ENCODE measurements at places on chromosomes 16 and 17.

DNA sequence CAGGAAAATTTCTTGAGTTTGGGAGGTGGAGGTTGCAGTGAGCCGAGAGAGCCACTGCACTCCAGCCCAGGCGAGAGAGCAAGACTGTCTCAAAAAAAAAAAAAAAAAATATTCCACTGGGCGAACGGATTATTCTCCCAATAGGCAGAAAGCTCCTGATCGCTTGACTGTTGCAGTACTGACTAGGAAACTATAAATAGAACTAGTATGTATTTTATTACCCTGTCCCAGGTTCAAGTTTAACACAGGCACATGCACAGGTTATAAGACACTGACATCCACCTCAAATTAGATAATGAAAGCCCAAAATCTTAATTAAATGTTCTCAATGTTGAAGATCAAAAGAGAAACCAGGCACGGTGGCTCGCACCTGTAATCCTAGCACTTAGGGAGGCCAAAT lies 11.5 kb downstream of the PARN start:
- DNase-seq = no peak

DNA sequence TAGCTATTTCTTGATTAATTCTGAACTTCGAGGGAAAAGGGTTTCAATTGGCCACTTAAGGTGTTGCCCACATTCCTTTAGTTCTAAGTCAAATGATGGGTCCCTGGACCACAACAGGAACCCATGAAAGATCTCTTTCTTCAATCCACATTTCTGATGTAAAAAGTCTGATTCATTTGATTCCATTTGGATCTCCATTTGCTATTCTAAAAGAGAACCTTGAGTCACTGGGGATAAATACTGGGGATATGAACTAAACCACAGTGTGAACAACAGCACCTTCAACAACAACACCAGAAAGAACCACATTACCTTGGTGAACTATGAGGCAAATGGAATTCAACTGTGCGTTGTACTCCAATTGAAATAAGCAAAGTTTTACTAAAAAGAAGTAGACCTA lies 108.9 kb upstream of the IRX5 start:
- DNase-seq = no peak

DNA sequence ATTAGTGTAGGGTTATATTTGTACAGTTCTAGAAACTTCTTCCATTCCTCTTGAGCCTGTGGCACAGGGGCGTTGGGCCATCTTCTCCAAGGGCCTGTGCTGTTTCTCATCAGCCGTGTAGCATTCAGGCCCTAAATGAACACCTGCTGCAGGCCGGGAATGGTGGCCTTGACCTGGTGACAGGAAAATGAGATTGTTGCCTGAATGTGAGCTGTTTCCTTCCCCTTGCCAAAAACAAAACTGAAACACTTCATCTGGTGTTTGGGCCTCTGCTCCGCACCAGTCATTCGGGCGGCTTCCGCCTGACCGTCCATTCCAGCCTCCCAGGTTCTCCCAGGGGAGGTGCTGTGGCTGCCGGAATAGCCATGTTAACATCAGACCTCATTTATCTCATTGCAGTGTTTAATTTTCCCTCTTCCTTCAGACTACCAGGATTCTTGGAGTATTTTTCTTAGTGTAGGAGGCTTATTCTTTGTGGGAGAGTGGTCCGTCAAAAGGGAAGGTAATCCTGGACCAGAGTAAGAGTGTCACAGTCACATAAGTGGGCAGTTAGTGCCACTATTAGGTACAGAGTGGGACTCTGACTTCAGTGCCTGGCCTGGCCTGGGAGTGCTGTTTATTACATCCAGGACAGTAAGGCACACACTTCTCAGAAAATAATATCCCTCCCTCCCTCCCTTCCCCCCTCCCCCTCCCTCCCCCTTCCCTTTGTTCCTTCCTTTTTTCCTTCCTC lies 61.9 kb downstream of the WWP2 start:
- DNase-seq = peak; percentile 84

GRCh38 chr17:41496803-41497484 lies 7.2 kb upstream of the KRT36 start:
- peak; percentile 61 for DNase-seq

DNA sequence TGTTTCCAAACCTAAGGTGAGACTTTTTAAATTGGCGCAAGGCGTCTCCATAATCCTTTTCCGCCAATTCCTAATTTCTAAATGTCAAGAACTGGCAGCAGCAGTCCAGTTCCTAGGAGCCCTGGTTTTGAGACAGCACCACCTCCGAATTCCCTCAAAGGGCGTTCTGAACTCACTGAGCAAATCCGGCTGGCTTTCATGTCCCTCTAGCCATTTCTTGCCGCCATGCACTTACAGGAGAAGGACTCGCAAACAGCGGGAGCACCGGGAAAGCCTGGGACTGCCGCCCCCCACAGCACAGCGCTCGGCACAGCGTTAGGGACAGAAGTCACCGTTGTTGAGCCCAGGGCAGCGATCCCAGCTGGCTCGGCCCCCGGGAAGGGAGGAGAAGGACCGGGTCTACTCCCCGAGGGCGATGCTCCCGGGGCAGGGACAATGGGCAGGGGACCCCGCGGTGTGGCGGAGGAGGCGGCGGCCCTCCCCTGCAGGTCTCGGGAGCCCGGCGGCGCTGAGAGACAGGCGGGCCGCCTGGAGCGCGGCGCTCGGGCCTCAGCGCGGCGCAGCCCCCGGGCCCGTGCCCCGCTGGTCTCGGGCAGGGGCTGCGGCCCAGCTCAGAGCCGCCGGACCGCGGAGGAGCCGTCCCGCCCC lies 545 bp downstream of the ARHGAP17 start:
- DNase-seq = peak; percentile 18

DNA sequence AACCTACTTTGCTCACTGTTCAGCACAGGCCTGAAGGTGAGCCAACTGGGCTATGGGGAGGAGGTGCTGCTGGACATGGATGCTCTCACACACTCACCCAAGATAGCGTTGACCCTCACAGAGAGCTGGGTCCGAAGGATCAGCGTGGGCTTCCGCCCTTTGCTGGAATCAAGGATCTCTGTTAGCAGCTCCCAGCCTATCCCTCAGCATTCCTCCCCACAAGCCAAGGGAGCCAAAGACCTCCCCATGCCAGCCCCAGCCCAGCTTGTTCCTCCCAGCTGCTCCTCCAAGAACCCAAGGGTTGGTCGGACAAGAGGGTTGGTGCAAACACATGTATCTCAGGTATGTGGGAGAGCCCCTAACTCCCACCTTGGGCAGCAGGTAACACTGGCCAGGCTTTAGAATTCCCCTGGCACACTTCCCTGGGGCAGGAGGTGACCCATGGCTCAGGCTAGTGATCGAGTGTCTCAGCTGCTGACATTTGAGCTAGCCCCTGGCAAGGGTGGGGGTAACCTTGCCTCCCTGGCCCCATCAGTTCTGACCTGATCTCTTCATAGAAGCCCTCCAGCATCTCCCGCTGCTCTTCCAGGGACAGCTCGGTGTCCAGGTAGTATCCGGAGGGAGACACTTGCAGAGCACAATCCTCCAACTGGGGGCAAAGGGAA lies 8.3 kb downstream of the FHOD1 start:
- no peak for DNase-seq

GRCh38 chr17:17510456-17511292 lies 14.5 kb upstream of the RASD1 start:
- DNase-seq = no peak

DNA sequence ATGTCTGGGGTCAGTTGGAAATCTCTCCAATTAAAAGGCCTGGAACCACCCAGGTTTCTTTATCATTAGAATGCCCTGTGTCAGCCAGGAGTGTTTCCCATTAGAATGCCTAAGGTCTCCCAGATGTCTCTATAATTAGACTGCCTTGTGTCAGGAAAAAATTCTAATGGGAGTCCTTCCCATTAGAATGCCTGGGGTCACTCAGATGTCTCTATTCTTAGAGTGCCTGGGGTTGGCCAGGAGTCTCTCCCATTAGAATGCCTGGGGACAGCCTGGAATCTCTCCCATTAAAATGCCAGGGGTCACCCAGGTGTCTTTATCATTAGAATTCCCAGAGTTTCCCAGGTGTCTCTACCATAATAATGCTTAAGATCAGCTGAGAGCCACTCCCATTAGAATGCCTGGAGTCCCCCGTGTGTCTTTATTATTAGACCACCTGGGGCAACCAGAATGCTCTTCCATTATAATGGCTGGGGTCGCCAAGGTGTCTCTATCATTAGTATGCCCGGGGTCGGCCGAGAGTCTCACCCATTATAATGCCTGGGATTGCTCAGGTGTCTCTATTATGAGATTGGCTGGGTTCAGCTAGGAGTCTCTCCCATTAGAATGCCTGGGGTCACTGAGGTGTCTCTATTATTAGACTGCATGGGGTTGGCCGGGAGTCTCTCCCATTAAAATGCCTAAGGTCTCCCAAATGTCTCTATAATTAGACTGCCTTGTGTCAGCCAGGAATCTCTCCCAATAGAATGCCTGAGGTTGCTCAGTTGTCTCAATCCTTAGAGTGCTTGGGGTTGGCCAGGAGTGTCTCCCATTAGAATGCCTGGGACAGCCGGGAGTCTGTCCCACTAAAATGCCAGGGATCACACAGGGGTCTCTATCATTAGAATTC lies 2254.6 kb downstream of the TP53TG3F start:
- DNase-seq = no peak

GRCh38 chr16:60608971-60609370 lies 1427.3 kb downstream of the CDH8 start:
- no peak for DNase-seq

DNA sequence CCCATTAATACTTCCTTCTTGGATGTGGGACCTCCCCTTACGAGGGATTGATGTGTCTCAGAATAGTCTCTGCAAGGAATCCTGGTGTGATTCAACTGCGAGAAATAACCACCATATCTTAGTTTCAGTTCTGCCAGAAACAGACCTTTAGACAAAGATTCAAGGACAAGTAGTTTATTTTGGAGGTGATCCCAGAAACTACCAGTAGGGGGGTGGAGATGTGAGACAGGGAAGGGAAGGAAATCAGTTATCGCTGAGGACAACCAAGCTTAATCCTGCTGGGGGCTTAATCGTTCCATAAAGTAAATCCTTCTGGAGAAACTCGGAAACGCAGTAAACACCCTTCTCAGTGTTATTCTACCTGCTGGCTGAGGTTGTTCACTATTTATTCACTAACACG lies 5.0 kb upstream of the SDR42E1 start:
- peak; percentile 11 for DNase-seq

- no peak for DNase-seq
These were observed 36.2 kb downstream of the CTCF start for GRCh38 chr16:67598527-67598926.
